Substantia nigra (tissue), 51 donors: ENCODE measurements at places on chromosomes 3 and 15.

DNA sequence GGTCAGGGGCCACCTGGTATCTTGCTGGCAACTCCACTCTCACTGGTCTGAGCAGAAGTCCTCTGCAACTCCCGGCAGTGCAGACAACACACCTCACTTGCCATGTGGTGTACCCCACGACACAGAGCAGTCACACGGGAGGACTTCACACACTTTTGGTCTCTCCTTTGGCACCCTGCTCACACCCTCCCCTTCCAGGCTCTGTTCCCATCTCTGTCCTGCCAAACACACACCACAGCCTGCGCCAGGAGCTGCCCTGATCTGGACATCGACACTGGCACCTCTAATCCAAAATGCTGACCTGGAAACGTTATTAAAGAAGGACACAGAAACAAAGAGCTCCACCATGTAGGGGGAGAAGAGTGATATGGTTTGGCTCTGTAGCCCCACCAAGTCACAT, 57.2 kb downstream of the SLC41A3 start:
- DNase-seq, result no peak

- DNase-seq, result no peak
Measured at GRCh38 chr15:75751891-75752290, 39.2 kb upstream of the CSPG4 start.

DNA sequence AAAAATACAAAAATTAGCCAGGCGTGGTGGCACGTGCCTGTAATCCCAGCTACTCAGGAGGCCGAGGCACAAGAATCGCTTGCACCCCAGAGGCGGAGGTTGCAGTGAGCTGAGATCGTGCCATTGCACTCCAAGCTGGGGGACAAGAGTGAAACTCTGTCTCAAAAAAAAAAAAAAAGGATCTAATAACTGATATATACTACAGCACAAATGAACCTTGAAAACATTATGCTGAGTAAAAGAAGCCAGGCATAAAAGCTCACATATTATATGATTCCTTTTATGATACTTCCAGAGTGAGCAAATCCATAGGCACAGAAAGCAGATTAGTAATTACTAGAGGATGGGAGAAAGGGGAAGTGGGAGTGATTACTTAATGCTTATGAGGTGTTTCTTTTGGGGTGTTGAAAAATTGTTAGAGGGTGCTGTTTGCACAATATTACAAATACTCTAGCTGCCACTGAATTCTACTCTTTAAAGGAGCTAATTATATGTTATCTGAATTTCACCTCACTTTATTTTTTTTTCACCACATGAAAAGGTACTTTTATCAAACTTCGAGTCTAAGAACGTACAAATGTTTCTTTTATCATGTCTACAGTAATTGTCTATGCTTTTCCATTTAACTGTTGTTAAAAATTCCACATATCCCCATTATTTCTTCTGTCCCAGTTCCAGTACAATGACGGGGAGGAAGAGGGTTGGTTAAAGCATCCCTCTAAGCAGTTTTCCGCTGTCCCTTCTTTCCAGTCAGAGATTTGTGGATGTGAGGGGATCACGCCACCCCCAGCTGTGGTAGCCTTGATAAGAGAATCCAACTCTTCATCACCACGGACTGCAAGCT, 77.7 kb upstream of the FAM174B start:
- DNase-seq, result no peak

DNA sequence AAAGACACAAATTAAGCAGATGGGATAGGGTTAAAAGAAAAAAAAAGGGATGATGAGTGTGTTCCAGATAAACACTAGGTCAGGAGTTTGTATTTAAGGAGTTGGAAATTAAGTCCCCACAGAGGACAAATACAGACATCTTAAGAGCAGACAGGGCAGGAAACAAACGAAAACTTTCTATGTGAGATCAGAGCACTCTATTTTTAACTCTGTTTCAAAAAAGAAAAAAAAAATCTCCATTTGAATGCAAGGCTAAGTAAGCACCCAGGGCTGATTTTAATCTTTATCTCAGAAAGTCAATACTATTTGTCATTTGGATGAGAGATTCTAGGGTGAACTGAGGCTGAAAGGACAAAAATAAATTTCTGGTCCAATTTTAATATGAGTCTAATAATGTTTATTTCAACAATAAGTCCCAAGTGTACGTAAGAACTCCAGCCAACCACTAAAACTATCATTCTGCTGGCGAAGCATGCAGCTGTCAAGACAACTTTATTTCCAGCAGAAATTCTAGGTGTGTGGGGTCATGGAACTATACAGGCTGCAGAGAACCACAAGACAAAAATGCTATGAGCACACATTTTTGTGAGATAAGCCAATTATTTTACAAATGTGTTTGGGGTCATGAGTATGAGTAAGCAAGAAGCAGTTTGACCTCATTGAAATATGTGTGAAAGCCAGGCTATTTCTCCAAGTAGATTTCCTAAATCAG, 186.1 kb downstream of the FMN1 start:
- no peak for DNase-seq

- no peak for DNase-seq
Measured at GRCh38 chr3:155991847-155992246, 121.4 kb downstream of the GMPS start.

DNA sequence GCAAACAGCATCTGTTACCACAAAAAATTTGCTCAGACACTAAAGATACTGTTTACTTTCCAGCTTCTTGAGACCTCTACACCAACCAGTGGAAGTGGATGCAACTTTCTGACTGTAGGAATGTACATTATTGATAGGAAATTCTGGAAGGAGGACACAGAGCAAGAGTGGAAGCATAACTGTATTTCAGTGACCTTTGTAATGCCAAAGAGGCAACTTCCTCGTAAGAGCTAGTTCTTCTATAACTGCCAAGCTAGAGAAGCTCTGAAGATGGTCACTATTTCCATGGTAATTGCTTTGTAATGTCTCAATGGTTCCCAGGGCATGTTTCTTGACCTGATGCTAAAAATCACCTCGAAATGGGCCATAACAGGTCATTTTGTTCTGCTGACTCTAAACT, 96.3 kb upstream of the SLC2A2 start:
- no peak for DNase-seq

DNA sequence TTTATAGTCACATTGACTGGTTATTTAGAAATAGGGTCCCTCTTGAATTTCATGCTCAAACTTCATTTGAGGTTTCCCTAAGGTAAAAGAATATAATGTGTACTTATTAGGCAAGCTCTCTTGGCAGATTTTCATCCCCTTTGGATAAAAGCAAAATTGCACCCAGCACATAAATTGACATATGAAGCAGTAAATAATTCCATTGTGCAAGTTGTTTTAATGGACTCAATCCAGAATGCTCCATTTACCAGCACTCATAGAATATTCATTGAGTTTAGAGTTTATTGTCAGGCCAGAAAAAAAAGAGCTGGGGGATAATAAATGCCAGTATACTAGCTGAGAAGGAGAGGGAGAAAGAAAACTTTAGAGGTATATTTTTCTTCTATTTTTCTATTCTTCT, 136.8 kb downstream of the TPRG1 start:
- DNase-seq, result no peak

DNA sequence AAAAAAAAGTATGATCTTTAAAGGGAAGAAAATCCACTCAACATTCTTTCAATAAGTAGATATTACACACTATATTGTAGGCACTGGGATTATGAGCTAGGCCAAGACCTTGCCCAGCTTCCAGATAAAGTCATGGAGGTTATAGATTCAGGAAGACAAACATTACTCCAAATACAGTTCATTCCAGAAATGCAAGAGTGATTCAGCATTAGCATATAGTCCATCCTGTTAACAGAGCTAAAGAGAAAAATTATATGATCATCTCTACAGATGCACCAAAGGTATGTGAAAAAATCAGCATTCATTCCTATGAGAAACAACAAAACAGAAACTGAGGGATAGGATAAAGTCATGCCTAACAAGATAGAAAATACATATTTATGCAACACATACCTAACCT, 42.1 kb upstream of the NSMCE3 start:
- DNase-seq, result no peak

DNA sequence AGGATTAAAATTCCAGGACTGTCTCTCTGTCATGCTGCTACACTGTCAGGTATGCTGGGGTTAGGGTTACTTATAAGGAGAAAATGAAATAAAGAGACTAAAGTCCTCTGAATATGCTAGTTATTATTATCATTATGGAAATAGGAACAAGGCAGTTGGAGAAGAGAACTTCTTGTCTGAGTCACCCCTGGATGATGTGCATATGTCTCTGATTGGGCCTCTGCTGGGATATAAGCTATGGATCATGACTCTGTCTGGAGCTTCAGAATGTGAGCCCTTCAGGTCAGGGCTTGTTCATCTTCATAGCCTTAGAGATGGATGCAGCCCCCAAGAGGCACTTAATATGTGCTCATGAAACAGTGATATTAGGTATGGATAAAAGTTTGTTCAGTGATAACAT, 569.6 kb downstream of the EPHB1 start:
- DNase-seq, result no peak

DNA sequence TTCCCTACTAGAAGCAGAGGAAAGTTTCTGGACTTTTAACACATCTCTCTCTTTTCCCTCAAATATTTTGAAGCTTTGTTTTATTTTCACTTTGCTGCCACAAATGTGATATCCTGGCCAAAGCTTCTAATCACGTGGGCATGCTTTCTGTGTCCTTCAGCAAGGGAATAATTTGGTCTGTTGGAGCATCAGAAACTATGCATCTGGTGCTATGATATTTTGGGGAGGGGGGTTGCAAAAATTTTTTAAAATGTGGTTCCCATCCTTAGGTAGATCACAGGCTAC, 254.2 kb downstream of the GAP43 start:
- no peak for DNase-seq

DNA sequence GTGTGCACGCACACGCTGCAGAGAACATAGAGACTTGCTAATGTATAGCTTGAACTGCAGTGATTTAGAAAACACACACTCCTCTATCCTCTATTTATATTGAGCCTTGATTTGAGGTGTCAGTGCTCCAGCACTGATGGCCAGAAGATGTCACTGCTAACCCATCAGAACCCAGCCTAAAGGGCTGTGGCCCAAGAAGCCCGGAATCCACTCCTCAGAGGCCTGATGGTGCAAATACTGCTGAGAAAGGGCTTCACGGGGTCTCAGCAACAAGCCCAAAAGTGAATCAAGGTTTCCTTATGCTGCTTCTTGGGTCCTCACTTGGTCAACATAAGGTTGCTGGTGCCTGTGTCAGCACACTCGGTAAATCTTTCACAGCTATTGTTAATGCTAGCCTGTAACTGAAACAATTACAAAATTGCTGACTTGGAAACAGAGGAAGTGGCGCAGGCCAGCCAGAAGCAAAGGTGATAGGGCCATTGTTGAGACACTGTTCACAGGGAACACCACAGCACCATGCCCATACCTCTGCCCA, 60.3 kb downstream of the HEG1 start:
- peak; percentile 51 for DNase-seq

DNA sequence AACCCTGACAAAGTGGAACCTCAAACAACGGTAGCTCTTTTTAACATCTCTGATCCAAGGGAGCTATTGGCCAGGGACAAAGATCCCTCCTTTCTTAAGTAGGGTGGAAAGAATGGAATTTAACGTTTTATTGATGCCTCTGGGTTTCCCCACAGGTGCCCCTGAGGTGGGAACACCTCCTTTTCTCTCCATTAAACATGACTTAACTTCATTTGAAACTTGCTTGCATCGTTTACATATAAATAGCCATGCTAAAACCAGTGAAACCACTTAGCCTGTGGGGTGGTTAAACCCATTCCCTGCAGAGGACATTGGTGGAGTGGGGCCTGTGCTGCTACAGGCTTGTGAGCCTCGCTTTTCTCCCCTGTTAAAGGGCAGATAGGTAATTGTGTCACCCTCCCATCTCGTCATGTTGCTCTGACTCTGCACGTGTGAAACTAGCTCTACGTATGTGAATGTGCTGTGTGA, 9.7 kb downstream of the CGNL1 start:
- no peak for DNase-seq

- no peak for DNase-seq
Measured at GRCh38 chr3:177098551-177098950, 98.7 kb downstream of the TBL1XR1 start.

GRCh38 chr3:141905129-141905528, 28.7 kb downstream of the ATP1B3 start:
- DNase-seq, result no peak

DNA sequence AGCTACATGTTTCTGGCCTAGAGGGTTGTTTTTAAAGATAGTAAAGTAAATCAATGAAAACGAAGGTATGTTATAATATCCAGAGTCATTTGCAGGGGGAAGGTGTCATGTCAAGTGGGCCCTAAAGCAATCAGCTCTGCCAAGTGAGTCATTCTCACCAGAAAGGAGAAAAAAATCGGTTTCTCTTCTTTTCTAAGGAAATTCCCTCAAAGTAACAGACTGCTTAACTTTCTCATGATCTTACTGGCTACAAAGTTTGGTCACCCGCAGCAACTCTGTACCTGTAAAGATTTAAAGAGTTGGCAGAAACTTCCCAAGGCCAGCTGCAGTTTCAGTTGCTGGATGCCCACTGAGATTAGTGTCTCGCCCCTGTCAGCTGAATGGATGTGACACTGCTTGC, 5.5 kb upstream of the FSIP1 start:
- DNase-seq, result no peak

- DNase-seq, result no peak
Measured at GRCh38 chr3:14329842-14330241, 72.6 kb upstream of the SLC6A6 start.

GRCh38 chr15:80890341-80891005, 99.1 kb downstream of the MESD start:
- DNase-seq, result no peak

GRCh38 chr3:13791198-13792050, 88.4 kb downstream of the WNT7A start:
- DNase-seq, result no peak

DNA sequence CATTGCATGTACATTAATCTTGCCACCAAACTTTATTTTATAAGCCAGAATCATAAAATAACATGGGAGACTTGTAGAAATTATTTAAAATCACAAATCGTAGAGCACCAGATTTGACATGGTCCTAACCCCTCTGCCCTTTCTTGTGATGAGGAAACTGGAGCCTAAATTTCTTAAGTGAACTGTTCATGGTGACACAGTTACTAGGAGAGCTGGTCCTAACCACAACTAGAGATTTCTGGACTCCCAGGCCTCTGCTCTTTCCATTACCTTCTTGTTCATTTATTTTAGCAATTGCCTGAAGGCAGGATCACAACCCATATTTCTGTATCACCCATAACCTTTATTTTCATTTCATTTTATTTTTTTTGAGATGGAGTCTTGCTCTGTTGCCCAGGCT, 352.5 kb downstream of the LPP start:
- no peak for DNase-seq

DNA sequence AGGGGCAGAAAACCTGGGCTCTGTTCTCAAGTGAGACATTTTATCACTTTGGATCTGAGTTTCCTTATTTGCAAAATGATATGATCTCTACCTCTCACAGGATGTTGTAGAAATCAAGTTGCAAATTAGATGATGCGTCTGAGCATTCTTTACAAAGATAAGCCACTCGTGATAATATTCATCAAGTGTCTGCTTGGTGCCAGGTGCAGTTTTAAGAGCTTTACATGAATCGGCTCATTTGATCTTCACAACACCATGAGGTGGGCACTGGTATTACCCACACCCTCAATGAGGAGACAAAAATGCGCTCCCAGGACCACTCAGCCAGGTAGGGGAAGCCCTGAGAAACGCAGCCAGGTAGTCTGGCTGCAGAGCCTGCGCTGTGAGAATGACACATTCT, 59.1 kb upstream of the CA12 start:
- no peak for DNase-seq

GRCh38 chr3:67940210-67940952, 286.0 kb upstream of the SUCLG2 start:
- no peak for DNase-seq

GRCh38 chr3:7504886-7505775, 644.2 kb downstream of the GRM7 start:
- no peak for DNase-seq

- no peak for DNase-seq
Measured at GRCh38 chr15:75203908-75204263, 2.2 kb downstream of the C15orf39 start.

- DNase-seq, result no peak
Measured at GRCh38 chr15:41656188-41656587, 4.0 kb upstream of the MGA start.
